ENCODE measurements at places on chromosomes 2 and 18. TPM values are rescaled to one million over a fixed set of nuclear protein-coding genes. Genes with fewer than 3 reads are reported as not detected.

The NEUROD1 gene
- total RNA-seq = 0.11 TPM

The NUP35 gene
- 47.2 TPM for total RNA-seq

The UGT1A3 gene
- not detected for total RNA-seq

The PNPT1 gene
- 44.9 TPM for total RNA-seq

The FEV gene
- total RNA-seq = not detected

The ALKAL2 gene
- total RNA-seq = 4.3 TPM

The LIMS3 gene
- total RNA-seq = 2.5 TPM

The ANO7 gene
- 8.6 TPM for total RNA-seq

The SLC23A3 gene
- total RNA-seq = 0.55 TPM

The GPR17 gene
- not detected for total RNA-seq

The MERTK gene
- 7.3 TPM for total RNA-seq

The ADGRF3 gene
- total RNA-seq = 0.48 TPM

The SMYD1 gene
- not detected for total RNA-seq

The COL5A2 gene
- 16.0 TPM for total RNA-seq

The SERPINB12 gene
- total RNA-seq = not detected

The KCTD1 gene
- total RNA-seq = 18.7 TPM

The FN1 gene
- 111 TPM for total RNA-seq

The GAREM2 gene
- total RNA-seq = 18.9 TPM

The ANTXR1 gene
- total RNA-seq = 36.8 TPM

The GPR75 gene
- total RNA-seq = 2.8 TPM

The SRSF7 gene
- 299 TPM for total RNA-seq

The AFF3 gene
- 1.2 TPM for total RNA-seq

The GCKR gene
- 1.1 TPM for total RNA-seq

The LHCGR gene
- total RNA-seq = 0.31 TPM

The CPO gene
- total RNA-seq = 0.46 TPM

The NEB gene
- total RNA-seq = 2.1 TPM

All from WTC11 (cell line).